Natural killer cell (primary cell): ENCODE measurements at places on chromosomes 6 and 20.

GRCh38 chr6:26243132-26243531 is 121.9 kb upstream of the BTN3A2 start:
- no peak for DNase-seq

GRCh38 chr6:72363844-72364740 is 257.8 kb upstream of the KCNQ5 start:
- DNase-seq = no peak

GRCh38 chr6:43724354-43724753 is 36.8 kb upstream of the MRPS18A start:
- DNase-seq = no peak

- DNase-seq = no peak
Observed at GRCh38 chr20:7828437-7828836, 111.8 kb downstream of the HAO1 start.

- no peak for DNase-seq
Observed at GRCh38 chr6:109055771-109056235, 38.8 kb downstream of the SESN1 start.

DNA sequence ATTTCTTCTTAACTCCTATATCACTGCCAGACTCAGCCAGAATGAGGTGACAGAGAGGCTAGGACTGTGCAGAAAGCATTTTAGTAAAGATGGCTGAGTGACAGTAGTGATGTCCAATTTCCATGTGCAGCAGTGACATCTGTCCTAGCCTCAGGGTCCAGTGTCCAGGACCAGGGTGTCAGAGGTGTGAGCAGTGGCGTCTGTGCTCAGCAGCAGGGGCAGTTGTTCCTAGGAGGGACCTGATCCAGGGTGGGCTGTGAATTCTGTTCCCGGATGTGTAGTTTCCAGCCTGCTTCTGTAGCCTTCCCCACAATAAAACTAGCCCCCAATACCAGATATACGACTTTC is 6.0 kb downstream of the HLA-B start:
- DNase-seq = no peak

- no peak for DNase-seq
Observed at GRCh38 chr6:19731282-19731681, 105.9 kb upstream of the ID4 start.

GRCh38 chr6:11653028-11653583 is 115.6 kb downstream of the TMEM170B start:
- DNase-seq = no peak

DNA sequence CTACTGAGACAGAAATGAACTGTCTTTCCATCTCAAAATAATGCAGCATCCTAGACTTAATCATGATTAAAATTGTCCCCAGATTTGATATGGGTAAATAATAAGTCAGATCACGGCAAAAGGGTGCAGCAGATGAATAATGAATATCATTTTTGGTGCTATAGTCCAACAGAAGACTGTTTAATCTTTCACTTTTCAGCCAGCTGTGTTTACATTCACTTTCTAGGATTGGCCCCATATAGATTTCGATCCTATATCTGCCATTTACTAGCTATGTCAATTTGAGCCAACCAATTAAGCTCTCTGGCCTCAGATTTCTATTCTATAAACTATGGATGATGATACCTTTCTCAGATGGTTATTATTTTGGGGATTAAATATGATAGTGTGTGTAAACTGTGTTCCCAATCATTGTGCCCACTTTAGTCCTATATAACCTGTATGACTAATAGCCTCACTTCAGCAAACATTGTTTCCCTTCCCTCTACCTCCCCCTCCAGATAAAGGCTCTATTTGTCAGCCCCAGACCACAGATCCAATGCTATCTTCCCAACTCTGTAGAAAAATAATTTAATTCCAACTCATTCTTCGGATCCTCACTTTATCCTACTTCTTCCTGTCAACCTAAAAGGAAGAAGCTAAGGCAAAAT is 53.6 kb upstream of the NT5E start:
- DNase-seq = no peak

GRCh38 chr6:27250277-27251111 is 3.0 kb downstream of the PRSS16 start:
- DNase-seq = no peak

GRCh38 chr6:108562503-108562993 is 1.8 kb downstream of the FOXO3 start:
- DNase-seq = no peak

- no peak for DNase-seq
Observed at GRCh38 chr6:143692696-143693095, 14.9 kb downstream of the PHACTR2 start.

- DNase-seq = no peak
Observed at GRCh38 chr6:25402125-25402524, 123.0 kb downstream of the CARMIL1 start.

GRCh38 chr6:85473748-85474147 is 23.9 kb downstream of the NT5E start:
- DNase-seq = no peak

DNA sequence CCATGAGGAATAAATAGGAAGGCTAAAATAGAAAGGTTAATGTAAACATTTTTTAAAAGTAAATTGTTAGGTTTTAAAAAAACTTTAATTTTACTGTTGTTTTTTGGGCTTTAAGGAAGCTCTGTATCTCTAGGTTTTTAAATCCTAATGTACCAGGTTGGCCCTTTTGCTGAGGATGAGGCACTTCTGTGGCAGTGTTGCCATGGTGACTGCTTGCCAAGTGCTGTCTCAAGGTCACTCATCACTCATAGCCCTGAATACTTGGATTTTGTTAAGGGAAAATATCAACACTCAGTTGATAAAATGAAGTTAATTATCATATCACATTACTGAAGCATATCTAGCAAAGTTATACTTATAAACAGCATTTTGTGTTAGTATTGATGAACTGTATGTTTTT is 50.2 kb downstream of the NCOA3 start:
- no peak for DNase-seq

- peak; percentile 32 for DNase-seq
Observed at GRCh38 chr6:509676-510075, 118.1 kb downstream of the IRF4 start.

DNA sequence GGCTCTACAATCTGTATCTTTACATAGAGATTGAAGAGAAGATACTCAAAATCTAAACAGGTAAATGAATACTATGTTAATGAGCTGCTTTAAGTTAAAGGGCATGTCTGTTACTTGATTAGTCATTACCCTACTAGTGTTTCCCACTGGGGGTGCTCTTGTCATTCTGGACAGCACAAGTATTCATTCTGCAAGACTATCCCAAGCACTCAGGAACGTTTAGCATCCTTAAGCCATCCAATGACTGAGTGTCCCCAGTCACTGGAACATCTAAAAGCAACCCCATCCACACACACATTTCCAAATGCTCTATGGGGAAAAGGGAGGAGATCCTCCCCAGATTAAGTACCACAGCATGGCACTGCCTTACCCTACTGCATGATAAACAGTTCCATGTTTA is 25.7 kb downstream of the EZR start:
- no peak for DNase-seq

GRCh38 chr6:29259721-29260120 is 41.8 kb upstream of the OR14J1 start:
- no peak for DNase-seq

DNA sequence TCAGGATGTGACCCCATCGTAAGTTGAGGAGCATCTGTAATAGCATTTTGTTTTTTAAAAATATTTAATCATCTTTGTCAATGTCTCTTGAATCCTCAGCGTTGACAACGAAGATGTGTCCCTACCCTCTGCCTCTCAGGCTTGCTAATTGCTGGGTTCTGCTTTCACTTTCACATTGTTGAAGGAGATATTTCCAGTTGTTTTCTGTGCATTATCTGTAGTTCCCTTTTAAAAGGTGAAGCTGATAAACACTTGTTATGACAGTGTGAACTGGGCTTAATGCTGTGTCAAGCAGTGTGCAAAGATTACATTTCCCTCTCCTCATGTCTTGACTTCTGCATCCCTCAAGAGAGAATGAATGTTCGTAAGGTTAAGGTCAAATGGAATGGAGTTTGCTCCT is 54.9 kb downstream of the CSE1L start:
- no peak for DNase-seq

DNA sequence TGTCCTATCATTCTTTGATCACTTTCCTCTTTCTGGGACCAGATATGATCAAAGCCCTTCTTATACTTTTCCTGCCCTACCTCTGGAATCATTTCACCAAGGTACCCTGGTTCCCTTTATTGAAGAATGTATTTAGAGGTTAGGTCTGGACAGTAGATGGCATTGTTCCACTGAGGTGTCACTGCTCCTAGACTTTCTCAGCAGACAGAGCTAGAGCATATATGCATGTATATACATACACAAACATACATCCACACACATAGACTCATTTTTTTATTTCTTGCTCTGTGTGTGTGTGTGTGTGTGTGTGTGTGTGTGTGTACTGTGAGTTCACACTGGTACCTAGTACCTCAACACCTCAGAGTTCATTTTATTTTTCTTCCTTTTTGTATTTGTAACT is 40.9 kb downstream of the PTPRA start:
- DNase-seq = no peak
